ENCODE measurements at places on chromosomes 12 and 14.
A peak's percentile ranks its signal among the peaks of the same experiment; 100 is the strongest.

DNA sequence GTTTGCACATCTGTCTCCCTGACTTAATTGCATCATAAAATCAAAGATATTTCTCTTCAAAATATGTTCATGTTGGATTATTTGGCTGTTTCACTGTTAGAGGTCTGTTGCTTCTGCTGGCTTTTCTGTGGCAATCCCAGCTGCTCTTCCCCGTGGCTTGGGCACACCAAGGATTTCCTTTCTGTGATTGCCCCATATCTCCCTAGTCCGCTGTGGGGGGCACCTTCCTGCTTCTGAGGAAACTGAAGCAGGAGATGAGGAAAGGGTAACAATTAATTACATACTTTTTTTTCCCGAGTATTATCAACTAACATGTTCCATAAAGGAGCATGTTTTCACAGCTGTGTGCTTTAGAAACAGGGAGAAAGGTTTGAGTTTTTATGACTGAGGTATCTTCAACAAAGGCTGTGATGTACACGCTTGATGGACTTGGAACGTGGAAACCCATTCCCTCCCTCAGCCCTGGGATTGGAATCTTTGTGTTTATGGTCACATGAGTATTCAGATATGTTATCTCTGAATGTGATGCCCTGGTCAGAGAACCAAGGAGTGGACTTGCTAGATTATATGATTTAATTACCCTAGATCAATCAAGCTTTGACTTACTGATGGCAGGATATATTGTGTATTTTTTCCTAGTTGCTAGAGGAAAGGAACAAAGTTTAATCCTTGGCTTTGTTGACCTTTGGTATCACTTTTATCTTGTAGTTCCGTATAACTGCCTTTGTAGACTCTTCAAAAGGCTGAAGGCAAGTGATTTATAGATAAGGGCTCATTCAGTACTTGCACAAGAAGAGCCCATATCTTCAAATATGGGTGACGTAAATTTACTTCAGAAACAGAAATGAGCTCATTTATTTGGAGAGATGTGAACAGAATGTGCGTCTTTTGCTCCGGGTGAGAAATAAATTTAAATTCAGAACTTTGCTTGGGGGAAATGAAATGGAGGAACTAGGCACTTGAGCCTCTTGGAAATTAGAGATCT is 46.7 kb downstream of the BORCS5 start:
- DNase-seq = no peak

GRCh38 chr12:28457785-28458184 is 267.5 kb downstream of the CCDC91 start:
- no peak for DNase-seq

- no peak for DNase-seq
Observed at GRCh38 chr14:88682495-88683114, 110.1 kb downstream of the EML5 start.

DNA sequence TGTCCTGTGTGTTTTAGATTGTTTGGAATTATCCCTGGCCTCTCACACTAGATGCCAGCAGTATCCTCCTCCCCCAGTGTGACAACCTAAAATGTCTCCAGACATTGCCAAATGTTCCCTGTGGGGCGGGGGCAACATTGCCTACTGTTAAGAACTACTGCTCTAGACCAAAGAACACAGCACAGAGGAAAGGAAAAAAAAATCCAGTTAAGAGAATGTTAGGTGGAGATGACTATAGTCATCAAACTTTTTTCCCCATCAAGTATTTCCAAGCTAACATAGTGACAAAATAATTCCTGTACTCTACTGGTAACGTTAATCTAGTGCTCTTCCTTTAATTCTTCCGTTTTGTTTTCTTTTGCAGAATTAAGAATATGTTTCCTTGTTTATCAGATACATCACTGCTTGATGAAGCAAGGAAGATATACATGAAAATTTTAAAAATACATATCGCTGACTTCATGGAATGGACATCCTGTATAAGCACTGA is 3.5 kb downstream of the CDKN1B start:
- DNase-seq = no peak

- DNase-seq = no peak
Observed at GRCh38 chr12:23964812-23965211, 15.3 kb upstream of the SOX5 start.

DNA sequence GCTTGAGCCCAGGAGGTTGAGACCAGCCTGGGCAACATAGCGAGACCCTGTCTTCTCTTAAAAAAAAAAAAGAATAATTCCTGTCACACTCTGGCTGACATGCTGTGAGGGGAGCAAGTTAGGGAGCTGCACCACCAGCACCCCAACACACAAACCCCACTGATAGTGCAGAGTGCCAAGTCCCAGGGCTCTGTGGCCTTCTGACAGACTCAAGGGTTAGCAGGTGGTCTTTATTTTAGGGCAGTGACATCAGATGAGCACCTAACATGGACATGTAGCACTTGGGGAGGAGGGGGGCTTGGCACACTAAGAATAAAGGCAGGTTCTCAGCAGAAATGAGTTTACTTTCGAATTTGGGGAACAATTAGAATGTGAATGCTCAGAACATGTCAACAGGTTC is 6.8 kb downstream of the USP5 start:
- DNase-seq = no peak

DNA sequence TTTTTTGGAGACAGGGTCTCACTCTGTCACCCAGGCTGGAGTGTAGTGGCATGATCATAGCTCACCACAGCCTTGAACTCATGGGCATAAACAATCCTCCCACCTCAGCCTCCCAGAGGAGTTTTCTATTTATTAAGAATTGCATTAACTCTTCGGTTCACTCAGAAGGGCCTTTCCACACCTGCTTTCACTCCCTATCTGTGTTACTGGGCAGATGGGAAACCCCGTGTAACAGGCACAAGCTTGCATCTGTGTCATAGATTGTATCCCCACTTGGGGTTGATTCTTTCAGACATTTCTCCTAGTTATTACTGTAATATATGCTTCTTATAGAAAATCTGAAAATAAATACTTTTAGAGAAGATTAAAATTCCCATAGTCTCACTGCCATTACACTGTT is 38.7 kb downstream of the STX2 start:
- no peak for DNase-seq

DNA sequence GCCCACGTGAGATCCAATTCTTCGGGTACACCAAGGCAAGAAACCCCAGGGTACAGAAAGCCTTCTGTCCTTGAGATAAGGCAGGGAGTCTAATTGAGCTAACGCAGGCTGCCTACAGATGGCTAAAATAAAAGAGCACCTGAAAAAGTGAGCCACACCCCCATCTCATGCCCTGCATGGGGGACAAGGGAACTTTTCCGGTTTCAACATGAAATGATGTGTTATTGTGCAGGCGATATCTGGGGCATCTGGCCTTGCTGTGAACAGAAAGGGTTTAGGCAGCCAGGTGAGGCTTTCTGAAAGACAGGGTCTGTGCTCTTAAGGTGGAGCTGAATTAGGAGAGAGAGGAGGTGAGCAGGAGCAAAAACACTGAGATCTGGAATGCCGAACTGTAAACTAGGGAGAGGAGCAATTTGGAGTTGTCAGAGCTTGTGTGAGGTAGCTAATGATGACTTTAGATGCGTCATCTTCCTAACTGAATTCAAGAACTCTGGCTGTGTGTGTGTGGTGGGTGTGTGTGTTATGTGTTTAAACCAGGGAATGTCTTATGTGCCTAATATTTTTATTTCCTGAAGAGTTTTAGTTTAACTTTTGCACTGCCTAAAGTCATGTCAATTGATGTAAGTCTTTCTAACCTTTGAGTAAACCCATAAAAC is 20.1 kb upstream of the LDHB start:
- DNase-seq = no peak

DNA sequence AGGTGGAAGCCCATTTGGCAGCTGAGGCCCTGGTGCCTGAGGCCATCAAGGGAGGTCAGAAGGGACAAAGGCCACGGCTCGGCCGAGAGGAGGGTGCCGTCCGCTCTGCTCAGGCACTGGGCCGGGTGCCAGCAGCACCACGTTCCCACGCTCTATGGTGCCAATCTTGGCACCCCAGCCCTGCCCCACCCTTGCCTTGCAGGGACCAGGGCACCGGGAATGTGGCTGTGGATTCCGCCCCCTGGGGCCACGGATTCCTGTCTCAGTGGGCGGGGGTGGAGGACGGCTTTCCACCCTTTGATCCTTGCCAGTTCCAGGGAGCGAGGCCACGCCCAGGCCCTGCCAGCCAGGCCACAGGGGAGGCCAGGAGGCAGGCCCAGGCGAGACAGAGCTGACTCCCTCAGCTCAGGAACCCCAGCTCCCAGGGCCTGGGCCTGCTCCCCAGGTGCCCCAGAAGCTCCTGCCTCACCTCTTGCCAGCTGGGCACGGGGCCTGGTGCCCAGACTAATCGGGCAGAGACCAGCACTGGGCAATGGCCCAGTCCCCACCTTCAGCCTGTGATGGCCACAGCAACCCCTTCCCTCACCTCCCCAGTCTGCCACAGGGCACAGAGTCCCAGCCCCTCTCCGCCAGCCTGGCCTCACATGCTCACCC is 26.4 kb upstream of the GPR132 start:
- no peak for DNase-seq

- DNase-seq = peak; percentile 5
Observed at GRCh38 chr14:89826596-89826995, 127.9 kb downstream of the EFCAB11 start.

- DNase-seq = peak; percentile 71
Observed at GRCh38 chr12:54207539-54208294, 18.9 kb upstream of the SMUG1 start.

DNA sequence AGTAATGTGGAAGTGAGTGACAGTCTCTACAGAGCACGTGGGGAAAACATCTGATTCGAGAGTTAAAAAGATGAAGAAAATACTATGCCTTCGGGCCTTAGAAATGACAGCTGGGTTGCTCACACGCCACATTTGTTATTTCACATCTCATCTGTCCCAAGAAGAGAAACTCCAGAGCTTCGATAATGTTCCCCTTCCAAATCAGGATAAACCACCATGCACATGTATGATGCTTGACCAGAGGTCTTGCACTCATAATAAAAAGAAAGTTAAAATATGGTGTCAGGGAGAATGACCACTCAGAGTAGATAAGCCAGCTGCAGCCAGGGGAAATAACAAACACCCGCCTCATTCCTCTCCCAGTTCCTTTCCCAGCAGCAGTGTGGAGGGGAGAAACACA is 34.6 kb downstream of the NIN start:
- DNase-seq = no peak

GRCh38 chr14:59570122-59570521 is 6.5 kb downstream of the CCDC175 start:
- DNase-seq = peak; percentile 60

GRCh38 chr12:3207175-3207574 is 130.0 kb downstream of the TSPAN9 start:
- DNase-seq = no peak

DNA sequence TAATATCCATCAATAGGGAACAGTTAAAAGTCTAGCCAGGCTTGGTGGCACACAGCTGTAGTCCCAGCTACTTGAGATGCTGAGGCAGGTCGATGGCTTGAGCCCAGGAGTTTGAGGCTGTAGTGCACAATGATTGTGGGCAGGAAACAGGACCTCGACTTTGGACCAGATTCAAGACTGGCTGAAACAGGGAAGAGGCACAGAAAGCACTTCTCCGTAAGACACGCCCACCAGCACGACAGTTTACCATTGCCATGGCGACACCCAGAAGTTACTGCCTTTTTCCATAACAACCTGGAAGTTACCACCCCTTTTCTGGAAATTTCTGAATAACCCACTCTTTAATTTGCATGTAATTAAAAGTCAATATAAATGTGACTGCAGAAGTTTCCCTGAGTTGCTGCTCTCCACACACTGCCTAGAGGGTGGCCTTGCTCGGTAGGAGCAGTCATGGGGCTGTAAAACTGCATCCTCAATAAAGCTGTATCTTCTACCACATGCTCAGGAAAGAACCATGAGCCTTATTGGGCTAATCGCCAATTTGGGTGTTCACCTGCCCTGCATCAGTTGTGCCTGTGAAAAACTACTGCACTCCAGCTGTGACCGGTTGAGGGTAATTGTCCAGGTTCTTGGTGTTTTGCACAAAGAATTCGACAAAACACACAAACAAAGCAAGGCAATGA is 4.6 kb upstream of the LRRC23 start:
- DNase-seq = peak; percentile 91

DNA sequence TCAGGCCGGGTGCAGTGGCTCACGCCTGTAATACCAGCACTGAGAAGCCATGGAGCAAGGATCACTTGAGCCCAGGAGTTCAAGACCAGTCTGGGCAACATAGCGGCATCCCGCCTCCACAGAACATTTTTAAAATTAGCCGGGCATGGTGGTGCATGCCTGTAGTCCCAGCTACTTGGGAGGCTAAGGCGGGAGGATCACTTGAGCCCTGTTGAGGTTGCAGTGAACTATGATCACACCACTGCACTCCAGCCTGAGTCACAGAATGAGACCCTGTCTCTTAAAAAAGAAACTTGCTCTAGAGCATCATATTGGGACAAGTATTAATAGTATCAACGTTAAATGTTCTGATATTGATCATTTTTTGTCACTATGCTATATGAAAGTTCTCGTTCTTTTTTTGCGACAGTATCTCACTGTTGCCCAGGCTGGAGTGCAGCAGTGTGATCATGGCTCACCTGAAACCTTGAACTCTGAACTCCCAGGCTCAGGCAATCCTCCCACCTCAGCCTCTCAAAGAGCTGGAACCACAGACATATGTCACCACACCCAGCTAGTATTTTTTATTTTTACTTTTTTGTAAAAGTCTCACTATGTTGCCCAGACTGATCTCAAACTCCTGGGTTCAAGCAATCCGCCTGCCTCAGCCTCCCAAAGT is 47.7 kb downstream of the CCDC85C start:
- no peak for DNase-seq

DNA sequence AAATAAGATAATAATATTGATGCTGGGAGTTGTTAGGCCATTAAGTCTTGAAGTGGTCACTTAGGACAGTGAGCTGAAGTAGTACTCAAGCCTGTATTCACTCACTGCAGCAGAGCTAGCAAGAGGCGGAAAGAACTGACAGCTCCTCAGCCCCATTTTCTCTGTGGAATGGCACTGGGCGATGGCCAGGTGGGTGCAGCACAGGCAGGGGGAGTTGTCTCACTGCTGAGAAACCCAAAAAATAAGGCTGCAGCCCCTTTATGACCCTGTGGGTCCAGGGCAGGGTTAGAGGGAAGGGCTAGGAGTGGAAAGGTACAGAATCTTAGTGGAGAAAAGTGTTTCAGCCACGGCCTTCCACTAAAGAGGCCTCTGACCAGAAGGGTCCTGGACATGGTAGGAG is 35.5 kb downstream of the PDZRN4 start:
- DNase-seq = no peak

GRCh38 chr12:38350342-38351174 is 34.0 kb downstream of the ALG10B start:
- peak; percentile 51 for DNase-seq
